ENCODE measurements at places on chromosomes 11 and 22.

DNA sequence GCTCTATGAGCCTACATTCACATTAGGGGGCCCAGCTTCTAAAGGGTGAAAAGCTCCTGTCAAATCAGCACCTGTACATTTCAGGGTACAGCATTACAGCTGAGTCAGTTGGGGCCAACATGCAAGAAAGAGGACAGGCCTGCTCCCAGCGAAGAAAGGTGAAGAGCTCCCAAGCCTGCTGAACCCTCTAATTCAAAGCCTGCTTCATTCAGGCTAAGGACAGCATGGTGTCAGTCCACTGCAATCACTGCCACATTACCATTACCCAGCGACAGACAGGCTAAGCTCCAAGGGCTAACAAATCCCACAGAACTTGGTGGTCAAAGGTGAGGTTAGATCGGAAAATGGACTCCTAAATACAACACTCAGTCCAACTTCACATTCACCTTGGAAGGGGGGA lies 65.4 kb upstream of the CHRM4 start:
- H3K27me3 ChIP-seq = no peaks in the 10 kb centered on the region
- H3K4me1 ChIP-seq = peaks cover 9% of the 10 kb centered on the region
- no peak overlapping the region for H3K4me3 ChIP-seq
- H3K36me3 ChIP-seq = no peaks in the 10 kb centered on the region
- H3K27ac ChIP-seq = no peak overlapping the region

- DNase-seq = no peak
- H3K4me3 ChIP-seq = no peak overlapping the region
- H3K4me1 ChIP-seq = peaks cover 8% of the 10 kb centered on the region
- H3K27me3 ChIP-seq = no peaks in the 10 kb centered on the region
- H3K36me3 ChIP-seq = no peaks in the 10 kb centered on the region
Observed at GRCh38 chr11:130439160-130439519, 9.3 kb upstream of the ADAMTS15 start.

DNA sequence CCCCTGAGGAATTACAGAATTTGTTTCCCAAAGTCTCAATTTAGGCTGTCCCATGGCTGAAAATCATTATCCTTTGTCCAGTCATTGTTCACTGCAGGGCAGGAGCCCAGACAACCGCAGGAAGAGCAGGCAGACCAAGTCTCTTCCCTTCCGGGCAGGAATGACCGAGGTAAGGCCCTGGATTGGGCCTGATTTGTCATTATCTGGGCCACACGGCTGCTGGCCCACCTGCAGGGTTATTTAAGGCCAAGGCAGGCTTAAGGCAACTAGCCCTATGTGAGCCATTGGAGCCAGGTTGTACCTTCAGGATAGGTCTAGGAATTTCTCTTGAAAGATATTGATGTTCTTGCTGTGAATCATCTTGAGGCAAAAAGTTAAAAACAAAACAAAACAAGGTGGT lies 9.7 kb upstream of the IL10RA start:
- no peak overlapping the region for H3K4me3 ChIP-seq
- no peak for DNase-seq
- H3K4me1 ChIP-seq = no peaks in the 10 kb centered on the region
- no peaks in the 10 kb centered on the region for H3K36me3 ChIP-seq
- H3K27me3 ChIP-seq = no peaks in the 10 kb centered on the region

DNA sequence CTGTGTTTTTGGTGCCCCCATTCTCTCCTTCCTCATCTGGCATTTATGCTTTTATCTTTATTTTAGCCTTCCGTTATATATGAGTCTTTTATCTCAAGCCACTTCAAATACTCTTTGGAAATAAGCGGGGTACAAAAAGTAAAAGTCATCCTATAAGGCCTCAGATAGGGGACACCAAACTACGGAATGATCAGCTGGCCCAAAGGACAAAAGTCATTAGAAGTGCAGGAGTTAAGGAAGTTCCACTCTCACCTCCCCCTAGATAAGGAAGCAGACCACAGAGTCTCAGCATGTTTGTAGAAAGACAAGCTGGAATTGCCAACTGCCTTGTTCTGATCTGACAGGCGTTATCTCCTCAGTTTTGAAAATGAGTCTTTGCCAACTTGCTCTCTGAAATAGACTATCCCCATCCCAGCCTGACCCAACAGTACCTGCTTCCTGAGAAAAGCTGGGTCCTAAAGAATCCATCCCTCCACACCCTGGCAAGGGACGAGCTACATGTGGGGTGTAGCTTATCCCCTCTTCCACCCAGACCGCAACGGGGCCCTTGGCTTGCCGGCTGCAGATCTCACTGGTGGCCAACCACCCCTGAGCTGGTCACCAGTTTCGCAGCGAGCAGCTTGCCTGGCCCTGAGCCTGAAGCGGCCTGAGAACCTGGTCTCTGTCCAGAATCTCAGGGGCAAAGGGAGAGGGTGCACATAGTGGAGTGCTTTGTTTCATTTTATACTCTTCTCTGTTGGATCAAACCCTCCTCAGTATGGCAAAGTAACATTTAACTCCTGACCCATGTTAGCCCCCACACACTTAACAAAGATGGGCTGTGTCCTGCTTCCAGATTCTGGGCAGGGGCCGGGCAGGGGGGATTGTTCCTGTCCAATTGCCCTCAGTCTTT lies 13.8 kb downstream of the FADS2 start:
- no peaks in the 10 kb centered on the region for H3K27me3 ChIP-seq
- no peak for DNase-seq
- H3K4me3 ChIP-seq = no peak overlapping the region
- H3K36me3 ChIP-seq = no peaks in the 10 kb centered on the region
- H3K27ac ChIP-seq = no peak overlapping the region

DNA sequence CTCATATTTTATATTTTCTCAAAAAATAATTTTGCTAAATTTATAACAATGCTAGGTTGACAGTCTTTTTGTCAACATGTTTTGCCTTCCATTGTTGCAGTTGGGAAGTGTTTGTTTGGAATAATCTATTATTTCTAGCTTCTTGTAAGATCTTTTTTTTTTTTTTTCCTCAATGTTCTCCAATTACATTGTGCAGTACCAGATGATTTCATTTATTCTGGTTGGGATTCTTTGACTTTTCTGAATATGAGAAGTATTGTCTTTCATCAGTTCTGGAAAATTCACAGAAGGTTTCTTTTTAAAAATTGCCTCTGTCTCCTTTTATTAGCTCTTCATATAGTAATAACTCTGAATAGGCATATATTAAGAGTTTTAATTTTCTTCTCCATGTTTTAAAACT lies 245.4 kb downstream of the DYNC2H1 start:
- H3K4me3 ChIP-seq = no peak overlapping the region
- H3K36me3 ChIP-seq = no peaks in the 10 kb centered on the region
- no peak overlapping the region for H3K27ac ChIP-seq
- no peak for DNase-seq

- H3K27me3 ChIP-seq = no peaks in the 10 kb centered on the region
- no peak overlapping the region for H3K27ac ChIP-seq
- no peak overlapping the region for H3K4me3 ChIP-seq
- H3K36me3 ChIP-seq = no peaks in the 10 kb centered on the region
Observed at GRCh38 chr11:129417458-129417857, 41.8 kb downstream of the BARX2 start.

- H3K27me3 ChIP-seq = no peaks in the 10 kb centered on the region
- DNase-seq = no peak
- H3K27ac ChIP-seq = no peak overlapping the region
- no peaks in the 10 kb centered on the region for H3K4me1 ChIP-seq
- no peaks in the 10 kb centered on the region for H3K36me3 ChIP-seq
Observed at GRCh38 chr11:61529537-61530225, 21.1 kb downstream of the LRRC10B start.

DNA sequence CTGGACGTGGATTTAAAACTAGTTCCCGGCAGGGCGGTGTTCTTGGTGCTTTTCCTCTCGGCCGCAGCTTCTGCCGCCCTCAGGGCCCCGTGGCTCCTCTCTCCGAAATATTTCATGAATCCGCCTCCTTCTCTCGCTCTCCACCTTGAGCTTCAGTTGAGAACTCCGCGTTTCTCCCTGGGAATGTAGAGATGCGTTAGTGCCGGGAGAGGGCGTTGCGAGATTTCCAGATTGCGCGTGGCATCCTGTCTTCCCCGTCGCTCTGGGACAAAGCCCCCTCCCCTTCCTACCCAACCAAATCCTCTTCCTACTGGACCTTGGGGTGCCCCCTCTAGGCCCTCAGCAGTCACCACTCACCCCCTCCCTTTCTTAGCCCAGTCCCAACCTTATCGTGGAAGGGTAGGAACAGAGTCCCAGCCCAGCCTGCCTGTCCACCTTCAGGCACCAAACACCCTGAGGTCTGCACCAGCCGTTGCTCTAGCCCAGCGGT lies 15.5 kb upstream of the RAC2 start:
- no peaks in the 10 kb centered on the region for H3K4me1 ChIP-seq
- H3K36me3 ChIP-seq = no peaks in the 10 kb centered on the region
- no peak overlapping the region for H3K4me3 ChIP-seq
- no peaks in the 10 kb centered on the region for H3K27me3 ChIP-seq

GRCh38 chr11:95067841-95068219 lies 1.1 kb downstream of the SRSF8 start:
- peak overlapping the region; percentile 95 for H3K27ac ChIP-seq
- peak overlapping the region; percentile 53 for H3K4me3 ChIP-seq
- H3K27me3 ChIP-seq = no peaks in the 10 kb centered on the region

- no peaks in the 10 kb centered on the region for H3K27me3 ChIP-seq
- no peak overlapping the region for H3K27ac ChIP-seq
Observed at GRCh38 chr11:111172321-111172862, 73.1 kb upstream of the POU2AF2 start.

DNA sequence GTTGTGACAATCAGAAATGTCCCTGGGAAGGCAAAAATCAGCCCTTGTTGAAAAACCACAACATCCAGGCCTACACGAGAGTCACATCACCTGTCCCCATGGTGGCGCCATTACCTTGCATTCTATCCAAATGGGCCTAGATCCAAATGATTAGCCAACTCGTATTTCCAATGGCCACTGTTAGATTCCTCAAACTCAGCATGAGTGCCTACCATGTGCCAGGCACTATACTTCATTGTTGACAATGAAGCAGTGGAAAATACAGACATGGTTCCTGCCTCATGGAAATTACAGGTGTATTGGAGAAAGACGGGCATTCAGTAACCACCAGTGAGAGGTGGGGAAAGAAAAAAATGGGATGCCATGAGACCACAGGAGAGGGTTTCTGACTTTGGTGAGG lies 29.8 kb upstream of the CREB3L1 start:
- H3K4me3 ChIP-seq = no peak overlapping the region
- no peaks in the 10 kb centered on the region for H3K27me3 ChIP-seq
- no peak for DNase-seq
- H3K27ac ChIP-seq = no peak overlapping the region
- H3K4me1 ChIP-seq = peaks cover 5% of the 10 kb centered on the region

DNA sequence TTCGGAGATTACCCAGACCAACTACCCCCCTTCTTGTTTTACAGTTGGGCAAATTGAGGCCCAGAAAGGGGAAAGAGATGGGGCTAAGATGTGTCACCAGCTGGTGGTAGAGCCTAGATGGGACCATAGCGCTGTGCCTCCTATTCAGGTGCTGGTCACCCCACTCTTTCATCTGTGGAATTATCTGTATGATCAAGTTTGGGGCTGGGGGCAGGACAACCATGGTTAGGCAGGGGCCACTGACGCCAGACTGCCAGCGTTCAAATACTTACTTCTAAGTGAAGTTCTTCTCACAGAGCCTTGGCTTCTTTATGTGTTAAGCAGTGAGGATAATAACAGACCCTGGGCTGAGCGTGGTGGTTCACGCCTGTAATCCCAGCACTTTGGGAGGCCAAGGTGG lies 55.9 kb downstream of the IGLL1 start:
- DNase-seq = no peak
- no peak overlapping the region for H3K4me3 ChIP-seq
- H3K27me3 ChIP-seq = no peaks in the 10 kb centered on the region
- peaks cover 16% of the 10 kb centered on the region for H3K4me1 ChIP-seq
- no peaks in the 10 kb centered on the region for H3K36me3 ChIP-seq
- no peak overlapping the region for H3K27ac ChIP-seq

- no peak for DNase-seq
- no peaks in the 10 kb centered on the region for H3K36me3 ChIP-seq
- no peaks in the 10 kb centered on the region for H3K27me3 ChIP-seq
- no peak overlapping the region for H3K4me3 ChIP-seq
- no peaks in the 10 kb centered on the region for H3K4me1 ChIP-seq
- no peak overlapping the region for H3K27ac ChIP-seq
Observed at GRCh38 chr22:32281072-32281471, 25.9 kb upstream of the SLC5A4 start.

GRCh38 chr11:33622806-33623205 lies 77.8 kb downstream of the C11orf91 start:
- H3K36me3 ChIP-seq = no peaks in the 10 kb centered on the region
- H3K27ac ChIP-seq = no peak overlapping the region
- H3K27me3 ChIP-seq = no peaks in the 10 kb centered on the region

GRCh38 chr11:44313761-44314489 lies 4.0 kb upstream of the ALX4 start:
- peaks cover 35% of the 10 kb centered on the region for H3K4me1 ChIP-seq
- DNase-seq = no peak
- H3K36me3 ChIP-seq = no peaks in the 10 kb centered on the region
- peaks cover 21% of the 10 kb centered on the region for H3K27me3 ChIP-seq
- no peak overlapping the region for H3K4me3 ChIP-seq

Measured in vagina (tissue), 2 donors.